Activated B cell treated with CpG ODN at 0.5 μM for 24 hours (primary cell): ENCODE measurements at places on chromosomes 5 and 9. TPM values are rescaled to one million over a fixed set of nuclear protein-coding genes. Genes with fewer than 3 reads are reported as not detected.
A peak's percentile ranks its signal among the peaks of the same experiment; 100 is the strongest.

DNA sequence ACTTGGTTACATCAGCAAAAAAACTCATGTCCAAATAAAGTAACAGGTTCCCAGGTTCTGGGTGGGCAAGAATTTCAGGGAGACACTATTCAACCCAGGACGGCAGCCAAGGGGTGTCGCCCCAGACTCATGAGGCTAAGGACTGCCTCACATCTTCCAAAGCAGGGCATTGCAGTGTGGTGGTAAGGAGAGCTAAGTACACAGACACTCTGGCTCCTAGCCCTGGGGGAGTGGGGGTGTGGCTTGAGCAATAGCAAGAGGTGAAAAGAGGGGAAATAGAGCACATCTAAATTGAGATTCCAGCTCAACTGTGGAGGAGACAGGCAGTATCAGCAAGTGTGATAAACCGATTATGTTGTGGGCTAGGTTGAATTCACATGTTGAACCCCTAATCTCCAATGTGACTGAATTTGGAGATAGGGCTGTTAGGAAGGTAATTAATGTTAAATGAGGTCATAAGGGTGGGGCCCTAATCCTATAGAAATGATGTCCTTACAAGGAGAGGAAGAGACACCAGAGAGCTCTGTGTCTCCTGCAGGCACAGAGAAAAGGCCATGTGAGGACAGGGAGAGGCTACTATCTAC, 49.9 kb upstream of the MARCHF11 start:
- DNase-seq, result no peak

RAD23B gene
- total RNA-seq, result 75.3 and 82.6 TPM in 2 replicates

DNA sequence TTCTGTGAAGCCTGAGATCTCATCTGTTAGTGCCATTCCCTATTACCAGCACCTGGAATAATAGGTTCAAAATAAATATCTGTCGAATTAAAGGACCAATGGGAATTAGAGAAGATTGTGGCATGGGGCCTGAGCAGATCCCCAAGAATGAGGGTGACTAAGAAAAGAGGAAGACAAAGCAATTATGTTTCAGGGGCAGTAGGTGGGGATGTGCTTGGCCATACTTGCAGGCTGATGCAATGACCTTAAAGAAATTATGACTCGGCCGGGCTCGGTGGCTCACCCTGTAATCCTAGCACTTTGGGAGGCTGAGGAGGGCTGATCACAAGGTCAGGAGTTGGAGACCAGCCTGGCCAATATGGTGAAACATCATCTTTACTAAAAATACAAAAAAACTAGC, 562.8 kb downstream of the PTPRD start:
- no peak for DNase-seq

- no peak for DNase-seq
Observed at GRCh38 chr5:64754066-64754465, 14.4 kb downstream of the SREK1IP1 start.

GRCh38 chr5:77936365-77936693, 160.2 kb upstream of the TBCA start:
- no peak for DNase-seq

ARSI gene
- total RNA-seq, result not detected in 2 replicates

GRCh38 chr9:18568973-18569372, 95.0 kb downstream of the ADAMTSL1 start:
- no peak for DNase-seq

- no peak for DNase-seq
Observed at GRCh38 chr5:94778732-94779131, 160.3 kb downstream of the SLF1 start.

DNA sequence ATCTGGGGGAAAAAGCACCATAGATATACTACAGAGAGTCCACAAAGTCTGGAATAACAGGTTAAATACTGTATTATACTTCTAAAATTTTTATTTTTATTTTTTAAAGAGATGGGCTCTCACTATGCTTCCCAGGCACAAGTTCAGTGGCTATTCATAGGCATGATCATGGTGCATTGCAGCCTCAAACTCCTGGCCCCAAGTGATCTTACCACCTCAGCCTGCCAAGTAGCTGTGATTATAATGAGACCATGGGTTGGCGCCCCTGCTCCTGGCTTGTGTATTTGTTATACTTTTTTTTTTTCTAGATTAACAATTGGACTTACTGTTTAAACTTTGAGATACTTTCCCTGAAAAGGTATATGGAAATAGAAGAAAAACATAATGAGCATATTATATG, 25.9 kb downstream of the ERBIN start:
- no peak for DNase-seq

DNA sequence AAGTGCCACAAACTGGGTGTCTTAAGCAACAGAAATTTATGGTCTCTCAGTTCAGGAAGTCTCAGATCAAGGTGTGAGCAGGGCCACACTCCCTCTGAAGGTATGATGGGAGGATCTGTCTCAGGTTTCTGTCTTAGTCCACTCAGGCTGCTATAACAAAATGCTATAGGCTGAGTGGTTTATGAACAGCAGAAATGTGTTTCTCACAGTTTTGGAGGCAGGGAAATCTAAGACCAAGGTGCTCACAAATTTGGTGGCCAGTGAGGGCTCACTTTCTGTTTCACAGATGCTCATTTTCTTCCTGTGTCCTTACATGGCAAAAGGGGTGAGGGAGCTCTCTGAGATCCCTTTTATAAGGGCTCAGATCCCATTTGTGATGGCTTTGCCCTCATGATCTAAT, 281.4 kb downstream of the CWC27 start:
- DNase-seq, result no peak

- no peak for DNase-seq
Observed at GRCh38 chr5:143796125-143796524, 15.8 kb upstream of the HMHB1 start.

- no peak for DNase-seq
Observed at GRCh38 chr9:21670374-21670773, 132.1 kb upstream of the MTAP start.

- no peak for DNase-seq
Observed at GRCh38 chr5:72539038-72539437, 31.8 kb upstream of the ZNF366 start.

GRCh38 chr9:38331141-38331540, 61.4 kb upstream of the ALDH1B1 start:
- no peak for DNase-seq

DNA sequence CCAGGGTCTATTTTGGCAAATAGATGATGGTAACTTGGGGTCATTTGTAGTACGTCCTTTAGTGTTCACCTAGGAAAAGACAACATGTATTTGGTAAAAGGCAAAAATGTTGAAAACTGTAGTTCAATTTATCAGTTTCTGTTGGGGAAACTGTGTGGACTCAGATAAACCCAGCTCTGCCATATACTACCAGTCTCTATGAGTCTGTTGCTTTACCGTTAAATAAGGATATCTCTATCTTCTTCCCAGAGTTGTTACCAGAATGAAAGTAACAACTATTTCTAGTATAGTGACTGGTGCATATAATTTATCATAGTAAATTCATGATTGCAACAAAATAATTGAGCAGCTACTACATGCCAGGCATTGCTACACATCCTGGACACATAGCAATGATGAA, 3.8 kb upstream of the IQGAP2 start:
- no peak for DNase-seq

PIP5KL1 gene
- total RNA-seq, result 1.7 and 1.8 TPM in 2 replicates

HCN1 gene
- total RNA-seq, result not detected in 2 replicates

GRCh38 chr9:83503866-83504265, 34.3 kb downstream of the FRMD3 start:
- DNase-seq, result no peak

SPATA6L gene
- 0.53 TPM in 1 of 2 replicates, not detected in the other for total RNA-seq

CD72 gene
- 118 and 125 TPM in 2 replicates for total RNA-seq

GRCh38 chr5:87155106-87155505, 112.6 kb upstream of the RASA1 start:
- no peak for DNase-seq

DNA sequence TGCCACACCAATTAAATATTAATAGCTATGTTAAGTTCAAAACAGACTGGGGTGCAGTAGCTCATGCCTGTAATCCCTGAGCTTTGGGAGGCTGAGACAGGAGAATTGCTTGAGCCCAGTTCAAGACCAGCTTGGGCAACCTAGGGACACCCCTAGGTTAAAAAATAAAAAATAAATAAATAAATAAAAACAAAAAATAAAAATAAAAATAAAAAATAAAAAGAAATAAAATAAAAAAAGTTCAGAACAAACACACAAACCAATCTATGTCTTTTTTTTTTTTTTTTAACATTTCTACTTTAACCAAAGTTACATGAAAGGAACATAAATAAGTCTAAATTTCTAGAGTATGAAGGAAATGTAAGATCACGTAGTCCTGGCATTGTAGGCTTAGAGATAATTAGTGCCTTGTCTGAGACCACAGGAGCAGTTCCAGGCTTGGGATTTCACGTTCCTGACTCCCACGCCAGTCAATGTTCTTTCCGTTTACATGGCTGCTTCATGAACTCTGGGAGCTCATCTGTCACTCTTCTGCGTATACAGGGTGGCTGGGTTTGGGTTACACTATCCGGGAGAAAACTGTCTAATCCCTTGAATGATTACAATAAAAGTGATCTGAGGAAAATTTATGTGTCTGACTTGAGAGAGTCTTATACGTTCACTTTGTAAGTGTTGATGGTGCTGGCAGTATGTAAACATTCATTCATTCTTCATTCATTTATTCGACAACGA, 85.2 kb downstream of the KIAA1958 start:
- DNase-seq, result no peak

DNA sequence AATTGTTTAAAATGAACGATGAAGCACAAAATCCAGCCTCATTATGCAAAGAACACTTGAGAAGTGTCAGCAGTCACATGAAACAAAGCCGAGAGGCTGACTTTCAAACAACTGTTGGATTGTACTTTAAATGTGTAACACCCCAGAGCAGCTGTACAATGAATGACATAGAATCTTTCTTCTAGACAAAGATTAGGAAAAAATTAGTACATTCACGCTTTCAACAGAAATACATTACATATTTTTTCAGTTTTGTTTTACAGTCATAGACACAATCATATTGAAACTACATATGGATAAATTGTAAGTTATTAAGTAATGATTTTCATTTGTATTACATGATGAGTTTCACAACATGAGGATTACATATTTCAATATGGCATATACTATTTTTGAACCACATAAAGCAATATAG, 10.6 kb upstream of the AGXT2 start:
- no peak for DNase-seq

GRCh38 chr5:179265514-179266290, 79.6 kb downstream of the ADAMTS2 start:
- DNase-seq, result peak; percentile 6

BTNL3 gene
- not detected in 2 replicates for total RNA-seq

DNA sequence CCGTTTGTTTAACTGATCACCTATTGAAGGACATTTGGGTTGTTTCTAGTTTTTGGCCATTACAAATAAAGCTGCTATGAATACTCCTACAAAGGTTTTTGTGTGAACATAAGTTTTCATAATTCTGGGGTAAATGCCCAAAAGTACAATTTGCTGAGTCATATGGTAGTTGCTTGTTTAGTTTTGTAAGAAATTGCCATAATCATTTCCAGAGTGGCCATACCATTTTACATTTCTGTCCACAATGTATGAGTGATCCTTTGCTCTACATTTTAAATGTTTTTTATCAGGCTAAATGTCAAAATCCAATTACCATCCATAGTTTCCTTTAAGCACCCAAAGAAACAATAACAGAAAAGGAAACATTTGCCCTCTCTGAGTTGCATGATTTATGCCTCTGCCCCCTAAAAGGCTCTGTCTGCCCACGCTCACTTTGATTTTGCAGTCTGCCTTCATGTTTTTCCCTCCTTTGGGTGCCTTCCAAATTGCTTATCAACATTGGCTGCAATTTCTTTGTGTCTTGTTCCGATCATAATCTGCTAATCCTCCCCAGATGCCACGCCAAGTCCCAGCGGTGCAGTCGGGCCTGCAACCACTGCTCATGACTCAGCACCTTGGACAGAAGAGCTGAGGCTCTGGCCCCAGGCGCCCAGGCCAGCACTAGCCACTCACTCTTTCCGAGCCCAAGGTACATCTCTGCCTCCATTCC, 339.2 kb downstream of the PIK3R1 start:
- DNase-seq, result no peak

LOX gene
- total RNA-seq, result not detected in 2 replicates

- DNase-seq, result no peak
Observed at GRCh38 chr9:126953041-126953809, 38.6 kb downstream of the RALGPS1 start.

GRCh38 chr5:76000582-76000981, 82.6 kb upstream of the SV2C start:
- DNase-seq, result no peak

- no peak for DNase-seq
Observed at GRCh38 chr5:158287643-158288271, 428.8 kb upstream of the CLINT1 start.

DNA sequence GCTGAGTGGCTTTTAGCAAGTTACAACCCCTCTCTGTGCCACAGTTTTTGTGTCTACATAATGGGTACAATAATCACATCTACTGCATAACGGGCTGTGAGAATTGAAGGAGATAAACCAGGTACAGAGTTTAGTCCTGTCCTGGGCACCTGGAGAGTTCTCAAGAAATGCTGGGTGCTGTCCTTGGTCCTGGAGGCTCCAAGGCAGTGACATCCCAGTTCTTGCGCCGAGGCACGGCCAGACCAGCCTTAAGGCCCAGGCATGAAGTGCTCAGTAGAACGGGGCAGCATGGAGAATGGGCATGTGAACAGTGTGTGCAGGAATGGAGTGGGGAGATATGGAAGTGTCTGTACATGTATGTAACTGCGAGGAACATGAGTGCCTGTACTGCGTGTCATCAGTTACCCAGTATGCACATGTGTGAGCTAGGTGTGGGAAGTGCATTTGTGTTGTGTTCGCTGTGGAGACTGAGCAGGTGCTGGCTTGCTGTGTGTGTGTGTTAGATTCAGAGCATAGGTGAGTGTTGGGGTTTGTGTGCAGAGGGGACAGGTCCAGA, 6.3 kb upstream of the UNC5A start:
- no peak for DNase-seq

GRCh38 chr5:99061299-99061698, 132.5 kb upstream of the CHD1 start:
- DNase-seq, result no peak

GRCh38 chr9:20220286-20220685, 402.0 kb downstream of the MLLT3 start:
- DNase-seq, result no peak

RNF224 gene
- not detected in 2 replicates for total RNA-seq

DNA sequence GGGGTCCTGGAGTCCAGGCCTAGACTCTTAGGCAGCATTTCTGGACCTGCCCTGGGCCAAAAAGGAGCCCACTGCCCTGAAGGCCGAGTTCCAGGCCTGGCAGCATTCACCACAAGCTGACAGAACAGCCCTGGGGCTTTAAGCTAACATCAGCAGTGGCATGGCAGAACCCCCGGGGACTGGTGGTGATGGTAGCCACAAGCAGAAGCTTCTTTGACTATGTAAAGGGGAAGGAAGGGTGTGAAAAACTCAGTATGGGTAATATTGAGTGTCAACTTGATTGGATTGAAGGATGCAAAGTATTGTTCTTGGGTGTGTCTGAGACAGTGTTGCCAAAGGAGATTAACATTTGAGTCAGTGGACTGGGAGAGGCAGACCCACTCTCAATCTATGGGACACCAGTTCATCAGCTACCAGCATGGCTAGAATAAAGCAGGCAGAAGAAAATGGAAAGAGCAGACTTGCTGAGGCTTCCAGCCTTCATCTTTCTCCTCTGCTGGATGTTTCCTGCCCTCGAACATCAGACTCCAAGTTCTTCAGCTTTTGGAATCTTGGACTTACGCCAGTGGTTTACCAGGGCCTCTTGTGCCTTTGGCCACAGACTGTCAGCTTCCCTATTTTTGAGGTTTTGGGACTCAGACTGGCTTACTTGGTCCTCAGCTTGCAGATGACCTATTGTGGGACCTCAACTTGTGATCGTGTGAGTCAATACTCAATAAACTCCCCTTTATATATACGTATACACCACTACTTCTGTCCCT, 661.0 kb upstream of the C9orf72 start:
- no peak for DNase-seq
